ENCODE measurements at places on chromosomes 1 and 21.
A peak's percentile ranks its signal among the peaks of the same experiment; 100 is the strongest.

DNA sequence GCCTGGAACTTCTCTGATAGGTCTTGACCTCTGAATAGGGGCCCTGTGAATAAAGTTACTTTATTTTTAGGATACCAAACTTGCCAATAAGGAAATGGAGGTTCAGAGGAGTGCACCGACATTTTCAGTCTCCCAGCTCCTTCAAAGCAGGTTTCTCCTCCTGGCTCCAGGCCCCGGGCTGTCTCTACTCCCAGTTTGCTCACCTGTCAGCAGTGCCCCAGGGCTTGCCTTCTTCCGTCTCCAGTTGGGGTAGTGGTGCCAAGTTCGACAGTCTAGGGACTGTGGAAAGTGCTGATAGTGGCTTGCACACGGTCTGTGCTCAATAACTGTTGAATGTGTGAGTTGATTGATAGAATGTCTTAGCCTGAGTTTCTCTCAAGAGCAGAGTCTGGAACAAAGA, 149.2 kb downstream of the ACTL8 start:
- DNase-seq = no peak

GRCh38 chr1:32759521-32759981, 57.0 kb upstream of the SYNC start:
- no peak for DNase-seq

DNA sequence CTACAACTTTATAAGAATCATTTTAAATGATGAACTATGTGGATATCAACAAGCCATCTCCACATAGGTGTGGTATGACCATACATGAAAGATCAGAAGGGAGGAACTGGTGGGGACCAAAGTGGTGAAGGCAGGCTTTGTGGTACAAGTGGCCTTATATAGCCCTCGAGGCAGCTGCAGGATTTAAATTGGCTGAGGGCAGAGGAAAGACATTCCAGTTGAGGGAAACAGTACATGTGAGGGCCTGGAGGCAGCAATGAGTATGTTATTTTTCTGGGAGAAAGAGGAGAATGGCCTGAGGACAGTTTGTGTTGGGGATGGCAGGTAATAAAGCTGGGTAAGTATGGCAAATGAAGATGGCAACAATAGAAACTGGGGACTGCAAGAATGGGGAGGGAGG, 17.1 kb downstream of the OSCP1 start:
- DNase-seq = no peak

GRCh38 chr21:43361493-43362296, 65.2 kb downstream of the SIK1 start:
- peak; percentile 68 for DNase-seq

DNA sequence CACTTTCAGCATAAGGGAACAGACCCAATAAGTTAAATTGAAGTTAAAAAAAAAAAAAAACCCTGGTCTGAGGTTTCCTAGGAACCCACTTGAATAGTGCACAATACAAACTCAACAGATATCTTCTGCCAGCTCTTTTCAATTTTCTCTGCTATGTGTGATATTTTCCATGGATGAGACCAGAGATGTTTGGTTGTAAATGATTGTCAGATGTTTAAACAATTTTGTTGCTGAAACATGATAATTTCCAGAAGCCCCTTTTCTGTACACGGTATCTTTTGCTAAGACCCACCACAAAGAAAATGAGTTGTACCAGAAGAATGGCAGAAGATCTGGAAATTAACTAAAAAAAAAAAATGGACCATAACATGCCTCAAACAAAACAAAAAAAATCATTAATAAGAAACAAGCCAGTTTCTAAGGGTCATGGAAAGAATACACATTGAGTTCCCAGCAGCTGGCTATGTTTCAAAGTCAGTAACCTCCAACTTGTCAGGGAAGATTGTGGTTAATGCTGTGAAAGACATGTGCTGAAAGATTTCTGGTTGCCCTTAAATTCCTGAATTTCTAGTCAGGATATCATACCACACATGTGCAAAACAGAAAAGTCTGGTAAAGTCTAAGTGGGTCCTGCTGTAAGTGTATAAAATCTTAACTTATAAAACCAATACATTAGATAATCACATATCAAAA, 35.6 kb upstream of the MGST3 start:
- no peak for DNase-seq

- no peak for DNase-seq
These were observed 55.2 kb downstream of the LRRN2 start for GRCh38 chr1:204630132-204630905.

DNA sequence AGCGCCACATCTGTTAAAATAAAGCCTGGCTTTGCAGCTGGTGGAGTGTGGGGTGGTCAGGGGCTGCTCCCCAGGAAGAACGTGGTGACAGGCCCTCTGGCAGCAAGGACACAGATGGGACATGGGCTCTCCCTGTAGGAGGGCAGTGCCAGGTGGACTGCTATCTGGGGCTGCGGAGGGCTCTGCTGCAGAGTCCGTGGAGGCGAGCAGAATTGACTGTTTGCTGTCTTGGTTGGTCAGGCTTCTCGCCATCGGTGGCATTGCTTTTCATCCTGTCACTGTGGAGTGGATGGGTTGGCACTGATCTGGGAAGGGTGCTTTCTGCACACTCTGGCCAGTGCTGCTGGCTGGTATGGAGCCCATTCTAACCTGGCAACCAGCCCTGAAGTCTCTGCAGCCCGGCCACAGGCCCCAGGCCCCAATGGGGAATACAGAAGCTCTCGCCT, 103.0 kb downstream of the LAMC2 start:
- DNase-seq = no peak

DNA sequence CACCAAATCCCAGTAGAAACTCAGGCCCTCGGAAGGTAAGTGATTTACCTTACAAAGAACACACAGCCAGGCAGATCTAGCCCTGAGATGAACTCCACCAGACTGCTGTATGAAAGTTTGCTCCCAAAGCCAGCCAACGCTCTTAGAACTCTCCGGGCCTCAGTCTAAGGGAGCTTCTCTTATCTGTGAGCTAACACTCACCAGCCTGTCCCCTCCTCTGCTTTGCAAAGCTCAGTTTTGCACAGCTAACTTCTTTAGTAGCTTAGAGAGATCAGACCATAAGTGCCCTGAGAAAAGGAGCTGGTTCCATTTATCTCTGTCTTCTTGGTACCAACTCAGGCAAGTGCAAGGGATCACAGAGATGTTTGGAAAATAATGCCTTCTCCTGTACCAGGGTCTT, 195.8 kb upstream of the JUN start:
- no peak for DNase-seq

DNA sequence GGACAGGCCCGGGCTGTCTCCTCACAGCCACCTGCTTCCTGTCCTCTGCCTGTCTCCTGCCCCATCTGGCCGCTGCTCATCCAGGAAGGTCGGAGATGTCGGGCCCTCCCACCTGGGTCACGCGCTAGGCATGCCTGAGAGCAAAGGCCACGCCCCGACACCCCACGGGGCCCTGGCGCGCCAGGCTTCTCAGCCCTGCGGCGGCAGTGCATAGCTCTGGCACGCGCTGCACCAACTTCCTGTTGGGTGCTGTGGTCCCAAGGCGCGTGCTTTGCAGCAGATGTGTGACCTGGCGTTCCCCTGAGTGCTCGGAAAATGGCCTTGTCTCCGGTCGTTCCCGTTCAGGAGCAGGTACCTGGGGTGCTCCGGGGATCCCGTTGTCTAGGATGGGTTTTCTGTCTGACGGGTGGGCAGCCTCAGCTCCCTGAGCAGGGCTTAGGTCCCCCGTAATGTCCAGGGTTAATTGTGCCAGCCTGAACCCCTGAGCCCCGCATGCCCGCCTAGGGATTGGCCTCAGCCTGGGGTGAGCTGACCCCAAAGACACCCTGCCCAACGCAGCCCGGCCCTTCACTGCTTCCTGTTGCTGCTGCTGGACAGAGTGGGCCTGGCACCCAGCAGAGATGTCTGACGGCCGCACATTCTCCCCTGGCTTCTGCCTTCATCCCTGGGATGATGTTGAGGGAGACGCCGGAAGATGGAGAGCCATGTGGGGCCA, 19.4 kb upstream of the KCNAB2 start:
- no peak for DNase-seq

- no peak for DNase-seq
These were observed 451.7 kb downstream of the MATN1 start for GRCh38 chr1:30271401-30272276.

DNA sequence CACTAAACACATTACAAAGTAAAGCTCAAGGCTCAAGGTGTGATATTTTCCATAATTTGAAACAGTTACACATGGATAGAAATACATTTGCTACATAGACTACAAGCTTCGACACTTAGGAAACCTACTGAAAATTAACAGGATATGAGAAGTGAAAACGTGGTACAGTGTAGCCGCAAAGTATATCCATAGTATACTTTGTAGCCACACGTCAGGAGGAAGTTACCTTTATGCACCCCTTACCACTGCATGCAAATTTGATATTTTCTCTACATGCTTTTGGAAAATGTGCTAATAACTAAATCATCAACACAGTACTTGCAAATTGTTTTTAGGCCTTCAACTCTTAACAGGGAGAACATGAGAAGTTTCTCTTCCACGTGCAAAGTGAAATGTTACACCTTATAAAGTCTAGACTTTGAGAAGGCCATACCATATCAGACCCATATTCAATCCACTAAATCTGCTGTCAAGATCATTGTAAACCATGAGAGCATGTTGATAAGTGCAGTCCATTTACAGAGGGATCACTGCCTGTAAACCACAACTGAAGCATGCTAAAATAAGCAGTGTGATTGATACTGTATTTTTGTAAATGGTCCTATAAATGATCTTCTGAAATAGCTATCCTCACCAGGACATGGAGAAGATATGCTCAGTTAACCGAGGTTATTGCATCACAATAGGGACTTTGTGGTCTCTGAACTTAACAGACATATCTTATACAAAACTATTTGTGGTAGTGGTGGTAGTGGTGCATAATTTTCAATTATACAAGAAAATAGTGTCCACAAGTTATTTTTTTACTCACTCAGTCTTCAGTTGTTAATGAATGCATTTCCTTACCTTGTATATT, 64.7 kb downstream of the VAV3 start:
- no peak for DNase-seq

DNA sequence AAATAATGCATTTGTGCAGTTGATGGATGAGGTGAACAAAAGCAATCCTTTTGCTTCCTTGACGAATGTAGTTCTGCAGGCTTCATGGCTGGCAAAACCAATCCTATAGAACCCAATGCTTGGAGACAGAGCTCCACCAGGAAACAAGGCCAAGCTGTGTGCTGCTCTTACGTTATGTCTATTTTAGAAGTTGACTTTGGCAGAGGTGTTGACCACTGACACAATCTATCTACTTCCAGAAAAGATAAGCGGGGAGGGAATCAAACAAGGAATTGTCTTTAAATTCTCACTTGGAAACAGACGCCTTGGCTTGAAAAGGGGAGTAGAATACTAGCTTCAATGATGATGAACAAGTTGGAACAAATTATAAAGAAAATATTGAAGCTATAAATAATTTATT, 211.2 kb downstream of the SETD4 start:
- no peak for DNase-seq

DNA sequence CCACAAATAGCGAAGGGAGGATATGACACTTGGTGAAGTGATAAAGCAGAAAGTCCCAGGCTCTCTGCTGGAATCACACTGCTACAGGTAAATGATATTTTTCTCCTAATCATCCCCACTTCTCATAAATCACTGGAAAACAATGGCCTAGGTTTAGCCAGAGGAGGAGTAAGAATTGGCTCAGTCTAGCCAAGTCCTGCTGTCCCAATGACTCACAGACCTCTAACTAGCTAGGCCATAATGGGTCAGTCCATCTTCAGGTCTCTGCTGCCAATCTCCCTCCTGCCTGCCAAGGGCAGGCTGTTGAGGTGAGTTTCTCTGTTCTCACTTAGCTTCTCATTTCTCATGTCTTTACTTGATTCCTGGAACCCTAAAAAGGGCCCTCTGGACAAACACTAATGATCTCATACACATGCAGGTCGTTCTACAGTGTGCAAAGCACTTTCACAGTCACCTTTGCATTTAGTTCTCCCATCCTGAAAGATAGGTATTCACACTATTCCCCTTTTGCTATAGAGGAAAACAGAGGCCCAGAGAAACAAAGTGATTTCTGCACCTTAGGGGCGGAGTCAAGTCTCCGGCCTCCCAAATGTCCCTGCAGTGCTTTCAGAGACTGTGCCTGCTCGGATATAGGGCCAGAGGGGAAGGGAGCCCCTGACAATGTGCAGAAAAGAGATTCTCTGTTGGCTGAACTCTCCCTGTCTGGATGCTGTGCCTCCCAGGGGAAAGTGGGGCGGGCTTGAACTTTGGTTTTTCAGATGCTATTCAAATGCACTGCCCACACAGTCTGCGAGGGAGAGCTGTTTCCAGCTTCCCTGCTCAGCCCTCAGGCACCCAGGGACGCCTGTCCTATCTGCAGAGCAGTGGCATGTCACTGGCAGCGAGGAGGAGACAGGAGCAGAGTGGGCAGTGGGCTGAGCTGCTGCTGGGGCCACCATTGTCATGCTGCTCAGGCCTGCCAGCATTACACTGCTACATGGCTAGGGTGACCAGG, 3.9 kb upstream of the CDK18 start:
- no peak for DNase-seq

DNA sequence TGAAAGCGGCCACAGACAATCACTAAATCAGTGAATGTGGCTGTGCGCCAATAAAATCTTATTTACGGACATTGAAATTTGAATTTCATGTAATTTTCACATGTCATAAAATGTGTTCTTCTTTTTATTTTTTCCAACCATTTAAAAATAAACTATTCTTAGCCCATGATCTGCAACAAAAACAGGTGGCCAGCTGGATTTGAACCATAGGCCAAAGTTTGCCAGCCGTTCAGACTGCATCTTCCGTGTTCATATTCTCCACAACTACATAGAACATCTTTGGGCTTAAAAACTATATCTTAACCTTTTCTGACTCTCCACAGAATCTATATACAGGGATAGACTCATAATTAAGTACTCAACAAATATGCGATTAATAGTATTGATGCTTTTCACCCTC, 81.2 kb upstream of the RALGPS2 start:
- DNase-seq = no peak

- no peak for DNase-seq
These were observed 138.3 kb downstream of the RYR2 start for GRCh38 chr1:237180256-237180655.

GRCh38 chr1:32208469-32208868, 420 bp upstream of the DCDC2B start:
- no peak for DNase-seq

- DNase-seq = no peak
These were observed 3.9 kb downstream of the SEMA6C start for GRCh38 chr1:151142411-151143056.

DNA sequence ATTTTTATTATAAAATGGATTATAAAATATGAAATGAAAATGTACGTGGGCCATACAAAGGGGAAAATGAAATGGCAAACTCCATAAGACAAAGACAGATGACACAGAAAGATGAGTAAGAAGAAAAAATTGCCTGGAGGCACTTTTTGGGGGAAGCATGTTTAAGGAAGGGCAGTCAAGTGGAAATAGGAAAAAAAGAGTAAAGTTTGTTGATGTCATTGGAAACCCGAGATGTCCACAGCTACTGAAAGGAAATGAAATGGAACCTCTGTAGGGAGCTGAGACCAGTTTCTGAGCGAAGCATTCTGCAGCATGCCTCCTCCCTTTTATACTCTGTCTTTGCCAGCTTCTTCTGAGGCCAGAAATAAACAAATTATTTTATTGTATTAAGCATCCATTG, 203.4 kb upstream of the UBE2U start:
- DNase-seq = no peak

- DNase-seq = no peak
These were observed 89.1 kb upstream of the NEGR1 start for GRCh38 chr1:72371259-72372035.

GRCh38 chr1:47755101-47755990, 241.8 kb downstream of the TRABD2B start:
- DNase-seq = no peak

Data from AG08396 (cell line).